NCI-H774 (cell line): ENCODE measurements at places on chromosomes 13 and 19.

GRCh38 chr19:8127311-8127710 is 22.1 kb downstream of the FBN3 start:
- DNase-seq: no peak

DNA sequence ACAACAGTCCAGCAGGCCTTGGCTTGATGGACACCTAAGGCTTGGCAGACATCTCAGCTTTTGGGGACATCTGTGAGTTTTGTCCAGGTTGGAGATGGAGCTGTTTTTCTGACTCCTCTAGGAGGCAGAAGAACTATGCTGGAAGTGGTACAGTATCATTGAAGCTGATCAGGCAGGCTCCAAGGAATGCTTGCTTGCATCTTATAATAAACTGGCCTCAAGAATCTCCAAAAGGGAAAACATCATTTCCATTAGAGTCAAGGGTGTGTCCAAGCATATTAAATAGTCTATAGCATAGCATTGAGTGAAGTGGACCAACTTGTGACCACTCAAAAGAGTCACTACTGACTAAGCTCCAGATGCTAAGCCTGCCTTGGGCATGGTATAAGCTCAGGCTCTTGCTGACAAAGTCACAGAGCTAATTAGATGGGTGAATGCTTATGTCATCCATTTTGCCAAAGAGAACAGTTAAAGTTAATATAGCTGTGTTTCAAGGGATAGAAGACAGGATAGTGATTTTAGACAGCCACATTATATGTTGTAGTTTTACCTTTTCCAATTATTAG is 216.0 kb downstream of the DNAJC15 start:
- no peak for DNase-seq

DNA sequence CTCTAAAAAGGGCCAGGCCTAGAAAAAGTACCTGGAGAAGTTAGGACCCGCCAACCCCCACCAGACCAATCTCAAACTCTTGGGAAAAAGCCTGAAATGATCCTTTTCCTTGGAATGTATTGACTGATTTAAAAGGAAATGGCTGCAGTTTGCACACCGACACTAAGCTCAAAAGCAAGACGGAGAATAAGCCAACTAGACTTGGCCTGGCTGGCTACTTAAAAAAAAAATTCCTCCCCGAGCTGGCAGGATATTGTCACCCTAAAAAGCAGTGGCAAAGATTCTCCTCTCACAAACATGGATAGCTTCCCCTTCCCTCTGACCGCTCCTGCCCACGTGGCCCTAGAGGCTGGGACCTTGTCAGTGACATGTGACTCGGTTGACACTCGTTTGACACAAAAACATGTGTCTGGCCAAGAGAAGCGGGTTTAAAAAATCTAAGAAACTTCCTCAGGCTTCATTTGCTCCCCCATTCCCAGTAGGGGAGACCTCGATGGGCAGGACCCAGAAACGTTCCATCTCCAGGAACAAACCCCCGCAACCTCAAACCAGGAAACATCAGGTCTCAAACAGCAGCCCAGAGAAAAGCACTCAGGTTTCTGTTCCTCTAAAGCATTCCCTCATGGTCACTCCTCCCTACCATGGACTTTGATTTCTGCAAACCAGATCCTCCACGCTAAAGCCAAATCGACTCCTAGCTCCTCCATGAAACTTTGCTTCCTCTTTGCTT is 1.3 kb downstream of the RFX1 start:
- no peak for DNase-seq

DNA sequence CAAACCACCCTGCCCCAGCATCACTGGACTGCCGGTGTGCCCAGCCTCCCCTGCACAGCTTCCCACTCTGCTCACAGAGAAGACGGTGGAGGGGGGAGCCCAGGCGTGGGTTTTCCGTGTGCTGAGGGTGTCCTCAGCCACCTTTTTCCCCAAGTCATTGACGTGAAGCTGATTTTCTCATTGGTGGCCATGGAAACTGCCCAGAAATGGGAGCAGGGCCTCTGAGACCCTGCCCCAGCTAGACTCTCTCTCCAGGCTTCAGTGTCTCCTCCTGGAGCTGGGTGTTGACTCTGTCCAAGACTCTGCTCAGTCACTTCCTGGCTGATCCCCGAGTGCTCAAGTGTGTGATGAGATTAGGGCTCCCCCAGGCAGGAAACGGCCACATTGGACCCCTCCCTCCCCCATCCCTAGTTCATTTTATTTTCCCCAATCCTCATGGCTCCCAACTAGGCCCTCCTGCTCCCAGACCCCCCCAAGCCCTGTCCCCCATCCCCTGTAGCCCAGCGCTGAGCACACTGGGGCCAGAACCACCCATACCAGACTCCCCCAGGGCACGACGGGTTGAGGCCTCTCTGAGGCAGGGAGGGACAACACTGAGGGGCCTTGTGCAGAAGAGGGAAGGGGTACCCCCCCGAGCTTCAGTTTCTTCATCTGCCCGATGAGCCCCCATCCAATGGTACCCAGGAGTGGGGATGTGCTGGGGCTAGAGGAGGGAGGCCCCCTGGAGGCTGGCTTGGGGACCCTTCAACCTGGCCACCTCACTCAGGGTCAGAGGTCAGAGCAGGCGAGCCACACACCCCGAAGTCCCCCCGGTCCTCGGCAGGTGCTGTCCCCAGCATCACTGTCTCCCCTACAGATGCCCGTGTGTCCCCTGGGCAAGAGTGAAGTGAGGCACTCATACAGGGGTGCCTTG is 1.2 kb upstream of the F2RL3 start:
- no peak for DNase-seq

DNA sequence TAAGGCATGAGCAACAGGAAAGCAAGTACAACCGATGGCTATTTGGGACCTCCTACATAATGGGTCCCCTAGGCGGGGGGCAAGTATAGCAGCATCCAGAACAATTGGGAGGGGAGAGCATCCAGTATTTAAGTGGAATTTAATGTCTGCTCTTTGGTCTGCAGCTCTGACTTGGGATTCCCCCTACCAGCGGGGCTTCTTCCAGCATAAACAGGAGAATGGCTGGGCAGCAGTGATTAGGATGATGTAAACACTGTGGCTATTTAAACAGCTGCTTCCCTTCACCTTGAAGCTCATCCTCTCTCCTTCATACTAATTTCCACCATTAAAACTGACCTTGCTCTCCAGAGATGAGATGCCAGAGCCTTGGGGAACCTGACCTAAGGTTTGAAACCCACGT is 73.9 kb upstream of the OXGR1 start:
- DNase-seq: no peak

DNA sequence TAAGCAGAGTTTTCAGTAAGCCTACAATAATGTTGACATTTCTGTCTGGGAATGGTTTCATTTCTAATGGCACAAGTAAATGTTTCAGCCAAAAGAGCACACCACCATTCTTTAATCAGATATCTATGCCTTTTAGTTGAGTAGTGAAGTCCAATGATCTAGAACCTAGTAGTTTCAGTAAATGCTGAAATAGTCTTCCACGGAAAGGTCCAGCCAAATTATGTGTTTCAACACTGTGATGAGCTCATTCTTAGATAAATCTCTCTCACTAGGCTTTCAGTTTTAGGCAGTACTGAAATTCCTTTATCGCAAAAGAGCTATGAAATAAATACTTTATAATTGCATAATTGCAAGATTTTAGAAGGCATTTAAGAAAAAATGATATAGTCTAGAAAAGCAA is 816.8 kb upstream of the PCDH9 start:
- no peak for DNase-seq

DNA sequence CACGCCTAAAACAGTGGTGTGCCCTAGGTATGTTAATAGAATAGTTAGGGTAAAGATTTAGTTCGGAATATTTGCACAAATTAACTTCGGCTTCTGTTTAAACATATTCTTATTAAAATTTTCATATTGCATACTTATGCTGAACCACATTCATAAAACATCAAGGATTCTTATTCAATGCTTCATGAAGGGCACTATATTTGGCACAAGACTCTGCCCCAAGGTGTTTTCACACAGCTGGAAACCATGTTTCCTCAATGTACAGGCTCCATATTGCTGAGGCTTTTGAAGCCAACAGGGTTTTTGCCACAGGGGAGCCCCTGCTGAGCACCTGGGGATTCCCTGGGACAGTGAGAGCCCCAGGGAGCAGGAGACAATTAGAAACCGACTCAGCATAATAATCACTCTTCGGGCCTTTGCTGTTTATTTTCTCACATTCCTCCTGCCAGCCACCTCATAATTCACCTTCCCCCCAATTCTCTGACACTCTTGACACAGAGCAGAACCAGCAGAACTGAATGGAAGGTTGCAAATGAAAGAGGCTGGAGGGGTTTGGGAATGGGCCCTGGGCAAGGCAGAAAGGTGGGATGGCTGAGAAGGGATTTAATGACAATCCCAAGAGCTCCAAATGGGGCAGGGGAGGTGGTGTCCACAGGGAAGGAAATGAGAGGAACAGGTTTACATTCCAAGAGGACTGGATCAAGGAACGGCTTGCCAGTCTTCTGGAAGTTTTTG is 72.3 kb upstream of the POMP start:
- DNase-seq: no peak
